ENCODE measurements at places on chromosomes 7 and 10.
A peak's percentile ranks its signal among the peaks of the same experiment; 100 is the strongest.

GRCh38 chr7:156993021-156993924 is 17.2 kb downstream of the MNX1 start:
- DNase-seq: no peak

GRCh38 chr7:80491462-80491861 is 20.4 kb downstream of the GNAT3 start:
- DNase-seq: no peak

- DNase-seq: no peak
Observed at GRCh38 chr7:137760111-137760510, 86.7 kb downstream of the DGKI start.

DNA sequence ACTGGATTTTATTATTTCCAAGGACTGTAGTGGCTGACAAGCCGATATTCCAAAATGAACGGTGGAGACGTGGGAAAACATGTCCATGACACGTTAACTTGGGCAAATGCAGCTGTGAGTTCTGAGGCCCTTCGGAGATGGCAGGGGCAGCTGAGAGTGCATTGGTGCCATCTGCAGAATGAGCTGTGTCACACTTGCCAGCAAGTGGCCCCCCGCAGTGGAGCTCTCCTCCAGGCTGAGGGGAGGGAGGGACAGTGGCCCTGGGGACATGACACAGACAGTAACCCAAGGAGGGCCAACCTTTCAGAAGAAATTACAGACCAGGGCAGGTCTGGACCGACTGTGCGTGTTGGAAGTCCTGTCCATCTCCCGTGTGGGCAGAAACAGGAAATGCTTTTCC is 139.4 kb downstream of the SVIL start:
- DNase-seq: no peak

- DNase-seq: peak; percentile 95
Observed at GRCh38 chr7:140696024-140696679, 356 bp upstream of the NDUFB2 start.

DNA sequence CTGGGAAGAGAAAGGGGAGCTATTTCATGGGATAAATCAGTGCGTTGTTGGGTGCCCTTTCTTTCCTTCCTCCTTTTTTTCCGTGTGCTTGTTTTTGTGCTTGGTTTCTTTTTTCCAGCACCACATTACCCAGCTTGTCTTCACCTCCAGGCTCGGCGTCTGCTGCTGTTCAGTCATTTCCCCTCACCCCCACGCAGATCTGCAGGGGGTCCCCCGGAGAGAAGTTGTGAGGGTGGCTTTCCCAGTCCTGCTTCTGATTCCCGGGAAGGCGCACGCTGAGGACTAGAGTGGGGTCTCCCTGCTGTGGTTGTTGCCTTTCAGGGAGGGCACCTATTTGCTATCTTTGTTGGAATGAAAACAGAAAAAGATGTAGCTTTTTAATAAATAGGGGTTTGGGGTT is 1.6 kb downstream of the CAMK1D start:
- DNase-seq: no peak

DNA sequence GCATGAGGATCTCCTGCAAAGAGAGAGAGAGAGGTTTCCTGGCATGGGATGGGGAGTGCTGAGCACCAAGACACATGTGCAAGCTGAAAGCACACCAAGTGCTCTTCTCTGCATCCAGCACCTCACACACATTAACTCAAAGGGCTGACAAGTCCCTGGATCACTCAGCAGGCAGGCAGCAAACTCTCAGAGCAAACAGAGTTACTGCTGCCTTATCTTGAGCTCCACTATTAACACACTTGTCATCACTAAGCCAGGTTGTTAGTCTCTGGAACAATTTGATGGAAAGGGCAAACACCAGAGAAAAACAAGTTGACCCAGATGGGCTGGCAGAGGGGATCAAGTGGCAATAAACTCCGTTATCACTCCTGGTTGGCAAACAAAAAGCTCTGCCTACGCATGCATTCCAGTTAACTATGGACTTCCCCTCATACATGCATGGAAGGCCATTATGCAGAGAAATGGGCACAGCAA is 349.9 kb downstream of the KCNMA1 start:
- DNase-seq: no peak

DNA sequence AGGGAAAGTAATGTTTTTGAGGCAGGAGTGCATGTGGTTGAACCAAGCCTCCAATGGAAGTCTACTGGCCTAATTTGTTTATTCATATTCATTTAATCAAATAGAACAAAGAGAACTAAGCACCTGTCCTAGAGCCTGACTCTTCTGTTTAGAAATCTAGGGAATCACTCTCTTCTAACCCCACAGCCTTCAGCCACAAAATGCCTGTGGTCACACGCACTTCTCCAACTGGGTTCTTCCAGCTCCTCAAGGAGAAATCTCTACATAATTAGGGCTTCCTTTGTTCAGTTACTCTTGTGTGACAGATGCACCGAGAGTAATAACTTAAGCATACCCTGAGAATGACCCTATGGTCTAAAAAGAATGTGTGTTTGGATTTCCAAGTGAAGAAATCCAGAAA is 133.7 kb upstream of the NAMPT start:
- no peak for DNase-seq

- DNase-seq: no peak
Observed at GRCh38 chr7:1545417-1546246, 10.4 kb downstream of the TMEM184A start.

DNA sequence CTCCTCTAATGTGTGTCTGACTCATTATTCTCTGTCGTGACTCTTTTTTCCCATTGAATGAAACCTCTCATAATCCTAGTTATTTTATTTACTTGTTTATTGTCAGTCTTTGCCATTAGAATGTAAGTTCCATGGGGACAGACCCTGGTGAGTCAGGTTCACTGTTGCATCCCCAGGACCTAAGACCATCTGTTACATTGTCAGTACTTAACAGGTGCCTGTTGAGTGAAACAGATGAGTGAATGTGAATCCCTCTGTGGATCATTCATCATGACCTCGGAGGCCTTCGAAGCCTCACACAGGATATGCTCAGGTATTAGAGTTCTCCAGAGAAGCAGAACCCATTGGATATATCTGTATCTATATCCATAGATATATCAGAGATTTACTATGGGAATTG is 120.1 kb downstream of the PFKFB3 start:
- DNase-seq: no peak

DNA sequence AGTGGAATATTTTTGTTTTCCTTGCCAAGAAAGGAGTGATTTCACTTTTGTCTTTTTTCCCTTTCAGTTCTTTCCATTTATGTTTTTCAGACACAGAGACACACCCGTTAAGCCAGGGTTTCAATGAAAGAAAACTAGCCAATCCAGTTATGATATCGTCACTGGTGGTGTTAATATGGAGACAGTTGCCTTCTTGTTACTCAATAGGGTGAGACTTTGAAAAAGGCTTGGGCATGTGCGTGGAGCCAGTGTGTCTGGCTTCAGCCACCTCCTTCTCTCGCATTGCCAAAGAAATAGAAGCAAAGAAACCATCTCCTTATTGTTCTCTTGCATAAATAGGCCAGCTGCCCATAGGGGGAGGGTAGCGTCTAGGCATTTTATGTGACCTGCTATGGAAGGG is 84.1 kb upstream of the DLX6 start:
- no peak for DNase-seq

DNA sequence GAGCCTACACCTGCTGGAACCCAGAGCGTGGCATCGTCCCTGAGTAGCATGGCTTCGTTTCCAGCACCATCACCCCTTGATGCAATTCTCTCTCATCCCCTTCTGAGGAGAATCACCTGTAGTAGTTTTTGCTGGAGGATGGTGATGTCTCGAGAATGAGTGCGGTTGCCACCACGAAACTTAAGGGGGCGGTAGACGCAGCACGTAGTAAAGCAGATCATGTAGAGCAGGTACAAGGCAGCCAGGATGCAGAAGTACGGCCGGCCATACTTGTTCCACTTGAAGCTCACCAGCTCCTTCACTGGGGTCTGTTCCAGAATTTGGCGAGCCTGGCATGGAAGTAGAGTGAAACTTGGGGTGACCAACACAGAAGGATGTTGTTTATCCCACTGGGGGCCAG is 8.1 kb downstream of the TRPV5 start:
- DNase-seq: no peak

DNA sequence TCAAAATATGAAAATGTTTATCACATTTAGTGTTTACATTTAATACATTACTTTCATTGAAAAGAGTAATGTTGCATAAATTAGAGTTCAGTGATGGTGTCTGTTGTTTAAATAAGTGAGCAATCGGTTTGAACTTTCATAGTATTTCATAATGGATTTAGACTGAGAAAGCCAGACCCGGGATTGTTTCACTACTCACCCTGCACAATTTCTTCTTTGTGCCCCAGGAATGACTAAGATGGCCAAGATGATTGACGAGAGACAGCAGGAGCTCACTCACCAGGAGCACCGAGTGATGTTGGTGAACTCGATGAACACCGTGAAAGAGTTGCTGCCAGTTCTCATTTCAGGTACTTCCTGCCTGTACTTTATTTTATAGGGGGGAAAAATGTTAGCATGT is 74.6 kb downstream of the VCL start:
- no peak for DNase-seq

Data from T-helper 9 cell (primary cell).